CD4-positive, alpha-beta T cell (primary cell): ENCODE measurements at places on chromosomes 7 and 10. TPM values are rescaled to one million over a fixed set of nuclear protein-coding genes. Genes with fewer than 3 reads are reported as not detected.

The ITPRID1 gene
- total RNA-seq: not detected

DNA sequence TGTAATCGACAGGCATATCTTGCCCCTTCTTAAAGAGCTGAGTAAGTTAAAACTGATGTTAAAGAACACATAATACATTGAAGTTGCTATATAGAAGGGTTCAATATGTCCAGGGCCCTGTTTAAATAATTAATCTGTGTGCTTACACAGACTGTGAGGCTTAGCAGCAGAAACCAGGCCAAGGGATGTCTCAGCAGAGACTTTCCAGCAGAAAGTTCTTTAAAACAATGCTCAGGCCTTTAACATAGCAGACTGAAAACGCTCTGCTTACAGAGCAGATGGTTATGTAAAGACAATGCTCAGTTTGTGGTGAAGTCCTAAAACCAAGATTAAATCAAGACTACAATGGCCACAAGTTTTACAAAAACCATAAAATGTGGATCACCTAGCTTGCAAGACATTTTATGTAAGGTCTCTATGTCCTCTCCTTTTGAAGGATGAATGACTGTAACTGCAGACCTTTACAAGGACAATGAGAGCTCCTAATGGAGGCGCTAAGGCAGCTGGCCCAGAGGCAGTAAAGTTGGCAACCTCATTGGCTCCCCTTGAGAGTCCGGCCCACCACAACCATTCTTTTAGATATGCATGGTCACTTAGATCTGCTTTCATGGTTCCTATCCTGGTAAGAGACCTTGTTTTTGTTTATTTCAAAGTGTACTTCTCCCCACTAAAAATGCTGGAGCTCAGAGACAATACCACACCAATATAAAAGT is 56.3 kb downstream of the FZD1 start:
- no peak for DNase-seq

The ARID5B gene
- total RNA-seq: 51.3 TPM

DNA sequence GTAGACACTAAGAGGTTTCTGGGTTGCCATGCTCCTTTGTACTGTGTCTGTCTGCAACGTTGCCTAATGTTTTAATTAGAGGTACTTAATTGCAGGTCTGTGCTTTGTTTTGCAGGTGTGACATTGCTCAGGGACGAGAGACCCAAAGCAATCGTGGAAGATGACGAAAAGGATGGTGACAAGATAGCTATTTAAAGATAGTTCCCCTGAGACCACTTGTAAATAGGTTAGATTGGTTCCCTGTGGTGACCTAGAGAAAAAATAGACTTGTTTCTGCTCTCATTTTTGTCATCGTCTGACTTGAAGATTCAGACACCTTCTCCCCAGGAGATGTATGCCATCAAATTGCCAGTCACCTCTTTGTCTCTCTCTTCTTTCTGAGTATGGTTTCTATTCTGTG is 20.1 kb downstream of the PPP1R17 start:
- no peak for DNase-seq

GRCh38 chr7:30863706-30864035 is 48.0 kb upstream of the AQP1 start:
- DNase-seq: no peak
